ENCODE measurements at places on chromosomes 1 and 21.

DNA sequence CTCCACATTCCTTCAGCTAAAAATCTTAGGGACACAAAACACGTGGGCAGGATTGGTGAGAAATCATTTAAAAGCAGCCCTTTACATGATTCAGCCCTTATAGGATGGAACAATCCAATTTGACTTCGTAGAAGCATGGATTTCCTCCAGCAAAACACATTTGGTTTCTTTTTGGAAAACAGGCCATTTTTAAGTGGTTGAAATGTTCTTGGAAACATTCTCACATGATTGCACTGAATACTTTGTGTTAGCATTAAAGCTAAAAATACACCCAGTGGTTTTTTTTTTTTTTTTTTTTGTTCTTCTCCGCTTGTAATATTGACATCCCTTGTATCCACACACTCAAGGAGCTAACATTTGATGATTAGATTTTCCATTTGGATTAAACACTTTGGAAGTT is 42.1 kb upstream of the ABCG1 start:
- DNase-seq: no peak

DNA sequence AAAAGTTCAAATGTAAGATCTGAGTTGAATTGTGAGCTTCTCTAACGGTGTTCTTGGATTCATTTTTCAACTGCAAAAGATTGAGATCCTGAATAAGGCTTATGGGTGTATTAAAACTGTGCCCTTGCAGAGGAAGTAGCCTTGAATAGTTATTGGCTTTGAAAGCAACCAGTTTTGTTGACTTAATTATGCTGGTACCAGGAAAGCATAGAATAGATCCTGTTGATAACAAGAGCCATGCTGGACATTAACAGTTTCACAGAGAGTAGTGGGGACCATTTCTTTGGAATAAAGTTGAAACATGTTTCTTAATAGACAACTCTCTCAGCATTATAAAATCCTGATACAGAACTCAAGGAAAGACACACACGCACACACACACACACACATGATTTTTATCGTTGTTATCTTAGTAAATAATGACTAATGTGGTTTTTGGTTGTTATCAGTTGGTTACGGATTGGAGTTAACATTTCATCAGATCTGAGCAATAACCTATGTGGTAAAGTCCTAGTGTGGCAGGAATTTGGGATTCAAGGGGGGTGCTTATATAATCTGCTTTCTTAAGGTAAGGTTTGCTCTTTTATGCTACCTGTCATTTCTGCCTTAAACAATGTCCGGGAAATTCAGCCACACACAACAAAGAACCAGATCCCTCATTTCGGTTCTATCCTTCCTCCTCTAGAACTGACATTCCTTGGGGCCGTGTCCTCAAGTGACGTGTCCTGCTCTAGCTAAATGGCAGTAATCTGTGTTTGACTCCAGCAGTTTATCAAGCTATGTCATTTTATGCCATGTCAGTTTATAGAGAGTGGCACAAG is 330.9 kb downstream of the CHRM3 start:
- no peak for DNase-seq

DNA sequence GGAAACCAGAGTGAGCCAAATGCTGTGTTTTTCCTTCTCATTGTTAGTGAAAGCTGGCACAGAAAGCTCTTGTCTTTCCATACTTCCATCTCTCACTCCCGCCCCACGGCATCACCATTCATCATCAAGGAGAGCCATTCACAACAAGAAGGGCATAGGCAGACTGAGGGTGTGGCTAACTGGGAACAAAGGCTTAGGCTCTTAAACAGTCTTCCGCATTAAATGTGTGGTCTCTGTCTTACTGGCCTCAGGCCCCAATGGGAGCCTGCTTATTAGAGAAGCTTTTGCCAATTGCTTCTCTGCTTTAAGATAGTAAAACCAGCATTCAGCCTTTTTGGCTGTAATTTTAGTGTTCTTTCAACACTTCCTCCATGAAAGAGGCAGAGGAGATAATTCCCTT is 51.4 kb downstream of the TNFSF18 start:
- DNase-seq: no peak

- DNase-seq: no peak
Measured at GRCh38 chr1:92764116-92764515, 20.8 kb downstream of the EVI5 start.

All from fibroblast of villous mesenchyme (primary cell).